K562 (cell line): ENCODE measurements at places on chromosomes 16 and 17.

GRCh38 chr17:35773679-35774425, 13.2 kb downstream of the C17orf50 start:
- H3K4me3 ChIP-seq, result no peak overlapping the region
- H3K27ac ChIP-seq, result no peak overlapping the region
- H3K27me3 ChIP-seq, result peaks cover 56% of the 10 kb centered on the region
- no peak for DNase-seq
- H3K36me3 ChIP-seq, result no peaks in the 10 kb centered on the region

- no peak overlapping the region for H3K4me3 ChIP-seq
- no peak for DNase-seq
- H3K27ac ChIP-seq, result no peak overlapping the region
- no peaks in the 10 kb centered on the region for H3K36me3 ChIP-seq
- peaks cover 5% of the 10 kb centered on the region; the same call in 1 of the 2 replicates for H3K4me1 ChIP-seq
Observed at GRCh38 chr16:74570412-74571301, 36.3 kb downstream of the GLG1 start.

DNA sequence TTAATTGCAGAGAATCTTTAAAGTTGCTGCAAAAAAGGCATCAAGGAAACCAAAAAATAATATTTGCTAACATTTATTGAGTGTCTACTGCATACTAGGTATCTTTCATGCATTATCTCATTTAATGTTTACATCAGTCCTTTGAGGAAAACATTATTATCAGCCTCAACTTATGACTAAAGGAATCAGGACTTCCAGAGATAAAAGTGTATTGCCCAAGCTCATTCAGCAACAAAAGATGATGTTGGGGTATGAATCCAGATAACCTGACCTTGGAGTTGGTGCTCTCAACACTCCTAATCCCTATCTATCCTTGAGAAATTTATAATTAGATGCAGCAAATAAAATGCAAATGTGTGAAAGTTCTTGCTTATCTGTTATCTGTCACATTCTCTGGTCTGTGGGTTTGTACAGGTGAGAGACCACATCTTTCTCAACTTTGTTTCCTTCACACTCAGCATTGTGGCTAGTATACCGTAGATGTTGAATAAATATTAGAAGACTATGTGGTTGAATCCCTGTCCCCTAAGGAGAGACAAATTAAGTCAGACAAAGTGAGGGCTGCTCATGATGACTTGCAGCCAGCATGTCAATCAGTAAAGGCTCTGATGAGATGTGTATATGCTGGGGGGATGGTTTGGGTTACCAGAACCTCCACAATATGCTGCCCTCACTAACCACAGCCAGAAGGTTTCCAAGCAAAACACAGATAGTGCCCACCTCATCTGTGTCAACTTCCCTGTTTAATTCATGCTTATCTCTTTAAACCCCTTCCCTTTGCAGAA, 82.6 kb downstream of the NOG start:
- no peaks in the 10 kb centered on the region for H3K4me1 ChIP-seq
- H3K27ac ChIP-seq, result no peak overlapping the region
- H3K4me3 ChIP-seq, result no peak overlapping the region

- peaks cover 65% of the 10 kb centered on the region for H3K36me3 ChIP-seq
- H3K4me3 ChIP-seq, result no peak overlapping the region
- H3K27ac ChIP-seq, result no peak overlapping the region
- H3K4me1 ChIP-seq, result no peaks in the 10 kb centered on the region; the same call in 1 of the 2 replicates
Observed at GRCh38 chr17:46063241-46063640, 64.2 kb downstream of the STH start.

DNA sequence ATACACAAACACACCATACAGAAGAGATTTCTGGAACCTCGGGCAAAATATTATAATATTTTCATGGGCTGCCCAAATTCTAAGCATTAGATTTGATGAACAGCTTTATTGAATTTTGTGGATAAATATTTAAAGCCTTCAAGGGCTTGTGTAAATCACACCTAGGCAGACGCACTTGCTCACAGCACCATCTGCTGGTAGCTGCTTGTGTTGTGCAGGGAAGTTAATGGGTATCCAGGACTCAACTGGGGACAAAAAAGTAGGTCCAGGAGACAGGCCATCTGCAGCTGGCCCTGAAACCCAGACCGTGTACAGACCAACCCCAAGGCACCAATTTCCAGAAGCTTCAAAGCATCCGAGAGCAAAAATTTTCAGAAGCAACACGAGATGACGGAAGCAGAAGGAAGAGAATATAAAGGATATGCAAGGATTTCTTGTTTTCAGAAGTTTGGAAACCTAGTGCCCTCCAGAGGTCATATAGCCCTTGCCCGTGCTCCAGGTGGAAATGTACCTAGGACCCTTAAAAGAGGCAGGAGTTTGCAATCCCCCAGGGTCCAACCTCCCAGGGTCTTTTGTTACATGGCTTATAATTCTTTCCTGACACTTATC, 140.0 kb downstream of the CHD9NB start:
- H3K4me3 ChIP-seq, result no peak overlapping the region
- H3K4me1 ChIP-seq, result no peaks in the 10 kb centered on the region
- no peaks in the 10 kb centered on the region for H3K27me3 ChIP-seq
- peak; percentile 48 for DNase-seq
- H3K36me3 ChIP-seq, result no peaks in the 10 kb centered on the region
- H3K27ac ChIP-seq, result no peak overlapping the region

DNA sequence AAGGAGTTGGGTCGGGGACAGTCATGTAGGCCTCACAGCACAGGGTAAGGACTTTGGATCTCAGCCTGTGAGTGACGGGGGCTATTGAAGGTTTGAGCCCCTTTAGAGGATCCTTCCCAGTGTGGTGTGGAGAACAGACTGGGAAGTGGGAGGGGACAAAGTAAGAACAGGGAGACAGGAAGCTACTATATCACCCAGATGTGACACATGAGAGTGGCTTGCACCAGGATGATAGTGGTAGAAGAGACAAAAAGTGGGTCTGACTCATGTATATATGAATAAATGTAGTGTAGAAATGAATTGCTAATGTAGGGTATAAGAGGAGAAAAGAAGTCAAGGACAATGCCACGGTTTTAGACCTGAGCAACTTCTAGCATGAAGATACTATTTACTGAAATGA, 4.5 kb downstream of the NUP93 start:
- peaks cover 31% of the 10 kb centered on the region for H3K36me3 ChIP-seq
- H3K4me3 ChIP-seq, result no peak overlapping the region
- H3K27ac ChIP-seq, result peak overlapping the region; percentile 12; the same call in 1 of the 3 replicates
- H3K4me1 ChIP-seq, result peaks cover 26% of the 10 kb centered on the region

- no peaks in the 10 kb centered on the region for H3K27me3 ChIP-seq
- no peak for DNase-seq
- peaks cover 34% of the 10 kb centered on the region for H3K36me3 ChIP-seq
- peak overlapping the region; percentile 67 for H3K4me3 ChIP-seq
- H3K4me1 ChIP-seq, result peaks cover 39% of the 10 kb centered on the region
Observed at GRCh38 chr17:40820228-40820838, 2.1 kb downstream of the KRT10 start.

DNA sequence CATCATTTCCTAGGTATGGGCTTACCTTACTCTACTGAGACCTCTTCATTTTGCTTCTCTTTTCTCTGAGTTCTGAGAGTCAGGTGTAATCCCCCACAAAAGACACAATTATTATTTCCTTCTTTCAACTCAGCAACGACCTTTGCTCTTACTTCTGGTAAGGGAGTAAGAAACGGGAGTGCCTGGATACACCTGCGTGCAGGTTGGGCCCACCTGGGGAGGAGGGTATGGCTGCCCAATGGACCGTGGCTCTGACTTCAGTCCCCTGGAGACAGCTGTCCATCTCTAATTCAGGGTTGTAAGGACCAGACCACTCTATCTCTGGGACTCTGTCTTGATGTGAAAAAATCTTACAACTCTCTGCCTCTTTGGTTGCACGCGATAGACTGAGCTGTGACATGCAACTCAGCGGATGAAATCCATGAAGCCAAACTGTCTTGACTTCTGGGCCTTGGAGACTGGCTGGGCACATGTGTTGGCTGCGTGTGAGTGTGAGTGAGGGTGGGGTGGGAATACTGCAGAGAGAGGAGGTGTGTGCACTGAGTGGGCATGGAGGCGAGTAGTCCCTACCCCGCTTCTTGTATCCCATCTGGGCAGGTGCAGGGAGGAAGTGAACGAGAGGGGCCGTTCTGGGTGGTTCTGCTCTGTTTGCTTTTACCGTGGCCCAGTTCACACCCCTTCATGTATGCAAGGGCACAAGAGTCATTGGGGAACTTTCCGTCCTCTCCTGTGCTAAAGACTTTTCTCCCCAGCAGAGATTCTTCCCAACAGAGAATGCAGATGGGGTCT, 1.2 kb downstream of the TMEM238L start:
- no peaks in the 10 kb centered on the region for H3K36me3 ChIP-seq
- H3K4me3 ChIP-seq, result no peak overlapping the region
- no peak for DNase-seq
- no peaks in the 10 kb centered on the region for H3K27me3 ChIP-seq

DNA sequence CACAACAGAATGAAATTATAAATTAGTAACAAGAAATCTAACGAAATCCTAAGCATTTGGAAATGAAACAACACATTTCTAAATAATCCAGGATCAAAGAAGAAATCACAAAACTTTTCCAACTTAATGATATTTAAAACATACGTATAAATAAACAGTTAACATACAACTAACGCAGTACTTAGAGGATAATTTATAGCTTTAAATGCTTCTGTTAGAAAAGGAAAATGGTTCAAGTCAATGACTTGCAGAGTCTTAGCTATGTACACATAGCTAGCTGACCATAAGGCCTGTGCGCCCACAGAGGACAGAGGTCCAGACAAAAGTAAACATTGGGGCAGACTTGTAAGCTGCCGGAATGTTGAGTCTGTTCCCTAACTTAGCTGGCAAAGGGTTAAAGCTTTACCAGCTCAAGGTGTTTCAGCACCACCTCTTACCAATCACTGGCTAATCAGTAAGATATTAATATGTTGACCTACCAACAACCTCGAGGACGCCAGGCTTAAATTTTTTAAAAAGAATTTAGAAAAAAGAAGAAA, 84.6 kb downstream of the PARN start:
- H3K27me3 ChIP-seq, result no peaks in the 10 kb centered on the region
- peaks cover 12% of the 10 kb centered on the region for H3K36me3 ChIP-seq
- no peak overlapping the region for H3K4me3 ChIP-seq
- DNase-seq, result no peak
- H3K4me1 ChIP-seq, result peaks cover 4% of the 10 kb centered on the region; the same call in 1 of the 3 replicates
- no peak overlapping the region for H3K27ac ChIP-seq

DNA sequence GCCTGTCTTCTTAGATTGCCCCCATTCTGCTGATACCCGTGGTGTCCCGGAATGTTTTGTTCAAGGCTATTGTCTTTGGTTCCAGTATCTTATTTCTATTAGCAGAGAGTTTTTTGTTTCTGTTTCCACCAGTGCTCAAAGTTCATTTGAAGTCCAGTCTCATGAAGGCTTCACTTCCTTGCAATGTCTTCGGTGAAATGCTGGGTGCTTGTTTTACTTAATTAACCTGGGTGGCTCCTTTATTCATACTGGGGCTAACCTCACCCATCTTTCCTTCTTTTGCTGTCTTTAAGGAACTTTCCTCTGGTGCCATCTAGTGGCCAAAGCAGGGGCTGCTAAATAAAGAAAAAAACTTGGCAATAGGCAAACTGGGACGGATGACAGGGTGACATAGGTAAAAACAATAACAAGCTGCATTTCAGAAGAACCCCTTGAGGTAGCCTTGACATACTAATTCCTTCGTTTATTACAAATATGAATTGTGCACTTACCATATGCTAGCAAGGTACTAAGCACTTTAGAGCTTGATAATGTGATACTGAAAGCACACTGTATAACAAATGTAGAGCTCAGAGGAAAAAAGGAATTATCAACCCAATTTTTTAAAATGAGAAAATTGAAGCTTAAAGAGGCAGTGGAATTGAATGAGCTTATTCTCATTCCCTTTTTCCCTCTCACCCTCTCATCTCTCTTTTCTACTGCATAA, 2.8 kb upstream of the SMIM36 start:
- H3K27me3 ChIP-seq, result peaks cover 3% of the 10 kb centered on the region; the same call in 2 of the 3 replicates
- H3K4me3 ChIP-seq, result no peak overlapping the region
- H3K27ac ChIP-seq, result no peak overlapping the region
- DNase-seq, result peak; percentile 81
- H3K36me3 ChIP-seq, result no peaks in the 10 kb centered on the region

- peak overlapping the region; percentile 64; the same call in 2 of the 3 replicates for H3K27ac ChIP-seq
- no peak overlapping the region for H3K4me3 ChIP-seq
- peaks cover 47% of the 10 kb centered on the region; the same call in 2 of the 3 replicates for H3K36me3 ChIP-seq
- no peak for DNase-seq
Observed at GRCh38 chr16:630249-630814, 453 bp upstream of the WFIKKN1 start.
